ENCODE measurements at places on chromosomes 4 and X. TPM values are rescaled to one million over a fixed set of nuclear protein-coding genes. Genes with fewer than 3 reads are reported as not detected.

DNA sequence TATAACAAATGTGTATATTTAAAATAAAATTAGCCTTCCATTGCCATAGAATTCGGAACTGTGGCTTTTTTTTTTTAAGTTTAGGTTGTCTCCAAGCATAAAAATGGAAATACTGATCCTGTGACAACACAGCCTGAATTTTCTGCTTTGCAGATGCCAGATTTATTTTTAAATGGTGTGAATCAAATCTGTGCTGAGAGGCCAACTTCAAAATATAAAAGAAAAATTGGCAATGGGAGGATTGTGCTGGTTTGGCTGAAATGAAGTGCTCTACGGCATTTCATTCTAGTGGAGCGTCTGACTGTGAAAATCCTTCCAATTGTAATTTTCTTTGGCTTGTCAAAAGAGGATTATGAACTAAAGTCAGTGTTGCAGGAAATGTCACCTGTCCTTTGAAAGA is 580.3 kb upstream of the ZFP42 start:
- DNase-seq = no peak

GRCh38 chr4:86595426-86595805 is 1.3 kb downstream of the PTPN13 start:
- DNase-seq = no peak

DNA sequence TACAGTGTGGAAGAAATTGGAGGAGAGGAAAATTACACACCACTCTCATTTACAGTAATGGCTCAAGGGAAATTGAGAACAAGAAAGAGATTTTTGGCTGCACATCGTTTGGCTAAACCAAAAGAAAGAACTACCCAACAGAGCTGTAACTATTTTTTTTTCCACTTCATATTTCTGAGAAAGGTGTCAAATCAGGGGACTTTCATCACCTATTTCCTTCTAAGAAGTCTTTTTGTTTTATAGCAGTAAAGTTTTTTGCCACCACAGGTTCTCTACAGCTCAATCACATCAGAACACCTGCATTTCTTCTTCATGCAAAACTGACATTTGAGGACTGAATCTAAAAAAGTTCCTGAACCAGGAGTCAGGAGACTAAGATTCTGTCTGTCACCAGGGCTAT is 57.5 kb upstream of the TNIP3 start:
- no peak for DNase-seq

- DNase-seq = no peak
Measured at GRCh38 chr4:150681063-150681462, 99.1 kb downstream of the MAB21L2 start.

DNA sequence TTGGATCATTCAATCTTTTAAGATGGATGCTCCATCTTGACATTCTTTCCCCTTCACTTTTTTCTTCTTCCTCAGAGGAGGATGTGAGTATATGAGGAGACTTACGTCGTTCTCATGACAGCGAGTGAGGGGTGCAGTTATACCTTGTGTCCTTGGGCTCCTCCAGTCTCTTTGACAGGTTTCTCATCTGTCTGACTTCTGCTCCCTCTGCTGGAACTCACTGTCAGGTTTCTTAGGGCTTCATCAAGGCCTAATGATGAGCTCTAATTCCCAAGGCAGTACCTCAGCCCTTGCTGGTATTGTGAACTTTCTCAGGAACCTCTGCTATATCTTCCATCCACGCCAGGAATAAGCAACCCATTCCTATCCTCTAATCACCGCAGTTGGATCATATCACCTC is 237.8 kb upstream of the ADGRL3 start:
- DNase-seq = peak; percentile 9

- DNase-seq = peak; percentile 91
Measured at GRCh38 chr4:54277691-54278090, 48.6 kb downstream of the PDGFRA start.

GRCh38 chrX:110310000-110310790 is 7.7 kb downstream of the AMMECR1 start:
- DNase-seq = no peak

- peak; percentile 78 for DNase-seq
Measured at GRCh38 chr4:176601124-176601523, 191.6 kb downstream of the VEGFC start.

GRCh38 chrX:102846544-102847236 is 90.4 kb upstream of the RAB40AL start:
- peak; percentile 30 for DNase-seq

- DNase-seq = peak; percentile 83
Measured at GRCh38 chr4:38179690-38180377, 219.6 kb downstream of the PTTG2 start.

GRCh38 chr4:77120886-77121508 is 36.0 kb upstream of the CCNG2 start:
- DNase-seq = peak; percentile 2

DNA sequence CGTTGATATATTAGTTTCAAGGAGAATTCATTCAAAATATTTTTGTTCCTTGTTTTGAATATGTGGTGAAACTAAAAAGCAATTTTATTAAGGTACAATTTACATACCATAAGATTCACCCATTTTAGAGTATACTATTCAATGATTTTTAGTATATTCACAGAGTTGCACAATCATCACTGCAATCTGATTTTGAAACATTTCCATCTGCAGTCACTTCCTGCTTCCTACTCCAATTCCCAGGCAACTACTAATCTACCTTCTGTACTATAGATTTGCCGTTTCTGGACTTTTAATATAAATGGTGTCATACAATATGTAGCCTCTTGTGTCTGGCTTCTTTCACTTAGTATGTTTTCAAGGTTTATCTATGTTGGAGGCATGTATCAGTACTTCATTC is 71.3 kb downstream of the SLC9A7 start:
- peak; percentile 37 for DNase-seq

DNA sequence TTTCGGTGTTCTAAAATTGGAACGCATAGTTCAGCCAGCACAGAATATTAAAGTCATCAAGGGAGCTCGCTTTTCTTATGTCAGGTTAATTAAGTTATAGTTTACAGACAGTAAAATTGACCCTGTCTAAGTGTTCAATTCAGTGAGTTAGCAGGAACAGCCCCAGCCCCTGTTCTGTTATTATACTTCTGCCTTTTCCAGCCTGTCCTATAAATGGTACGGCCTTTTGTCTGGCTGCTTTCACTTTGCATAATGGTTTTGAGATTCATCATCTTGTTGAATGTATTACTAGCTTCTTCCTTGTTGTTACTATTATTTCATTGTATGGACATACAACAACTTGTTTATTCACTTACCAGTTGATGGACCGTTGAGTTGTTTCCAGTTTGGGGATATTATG is 9.5 kb downstream of the CXCL13 start:
- no peak for DNase-seq

GRCh38 chr4:113899271-113900070 is 80.0 kb downstream of the ARSJ start:
- no peak for DNase-seq

DNA sequence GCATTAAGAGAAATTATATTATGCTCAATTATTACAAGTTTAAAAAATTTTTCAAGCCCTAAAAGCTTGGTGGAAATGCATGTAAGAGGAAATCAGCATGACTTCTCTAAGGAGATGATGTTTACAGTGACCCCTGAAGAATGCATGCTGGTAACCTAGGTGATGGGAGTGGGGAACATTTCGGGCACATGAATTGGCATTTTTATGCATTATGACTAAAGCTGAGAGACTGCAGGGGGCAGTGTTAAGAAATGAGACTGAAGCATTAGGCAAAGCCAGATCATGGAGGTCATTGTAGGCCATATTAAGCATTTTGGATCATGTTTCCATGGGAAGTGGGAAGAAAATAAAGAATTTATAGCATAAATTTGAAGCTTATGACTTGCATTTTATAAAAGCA is 421.3 kb downstream of the FAT4 start:
- peak; percentile 42 for DNase-seq

GRCh38 chr4:125116431-125116830 is 198.3 kb upstream of the FAT4 start:
- peak; percentile 21 for DNase-seq

GRCh38 chrX:40863671-40864070 is 128.3 kb upstream of the MED14 start:
- DNase-seq = no peak

DNA sequence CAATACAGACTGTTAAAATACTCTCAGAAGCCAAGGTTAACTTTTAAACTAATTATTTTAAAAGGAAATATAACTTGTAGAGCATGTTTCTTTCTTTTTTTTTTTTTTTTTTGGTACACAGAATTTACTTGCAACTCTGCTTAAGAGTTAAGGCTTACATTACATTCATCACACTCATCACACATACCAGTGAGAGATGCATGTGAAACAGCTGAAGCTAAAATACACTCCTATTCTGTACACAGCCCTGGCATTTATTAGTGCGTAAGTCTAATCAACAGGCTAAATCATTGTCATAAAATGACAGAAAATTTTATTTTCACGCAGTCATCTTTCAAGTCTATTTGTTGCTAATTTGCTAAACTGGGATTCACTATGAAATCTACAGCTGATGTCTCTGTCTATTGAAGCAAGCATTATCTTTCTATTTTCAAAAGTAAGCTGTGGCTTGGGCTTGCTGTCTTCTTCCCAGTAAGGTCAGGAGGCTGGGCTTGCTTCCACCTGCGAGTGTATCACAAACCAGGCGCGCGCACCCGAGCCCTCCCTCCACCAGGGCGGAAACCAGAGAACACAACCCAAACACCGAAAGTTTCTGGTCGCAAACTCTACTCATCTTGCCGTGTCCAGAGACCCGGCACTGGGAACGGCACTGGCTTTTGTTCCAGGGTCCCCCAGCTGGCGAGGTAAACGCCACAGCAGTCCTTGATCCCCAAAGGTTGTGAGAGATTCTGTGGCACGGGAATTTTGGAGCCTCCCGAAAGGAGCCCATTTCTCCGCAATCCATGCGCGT is 3.9 kb downstream of the MAML3 start:
- DNase-seq = peak; percentile 65

The HEPH gene
- total RNA-seq = 43.1 TPM

The USP46 gene
- 14.4 TPM for total RNA-seq

The SOWAHB gene
- under 0.01 TPM for total RNA-seq

The ELK1 gene
- total RNA-seq = 14.4 TPM

The HERC5 gene
- total RNA-seq = 3.3 TPM

The HSFX2 gene
- total RNA-seq = 0.26 TPM

The SLC4A4 gene
- total RNA-seq = 9.8 TPM

The FGA gene
- total RNA-seq = not detected

The APBB2 gene
- 25.1 TPM for total RNA-seq

The LDB2 gene
- total RNA-seq = 40.6 TPM

The ETNPPL gene
- total RNA-seq = not detected

The NPY1R gene
- total RNA-seq = under 0.01 TPM

The OPRPN gene
- total RNA-seq = not detected

Data from fibroblast of lung (primary cell).